NCI-H748 treated with DMSO at 0.1 percent for 48 hours (cell line): ENCODE measurements at places on chromosomes 11 and 22.

DNA sequence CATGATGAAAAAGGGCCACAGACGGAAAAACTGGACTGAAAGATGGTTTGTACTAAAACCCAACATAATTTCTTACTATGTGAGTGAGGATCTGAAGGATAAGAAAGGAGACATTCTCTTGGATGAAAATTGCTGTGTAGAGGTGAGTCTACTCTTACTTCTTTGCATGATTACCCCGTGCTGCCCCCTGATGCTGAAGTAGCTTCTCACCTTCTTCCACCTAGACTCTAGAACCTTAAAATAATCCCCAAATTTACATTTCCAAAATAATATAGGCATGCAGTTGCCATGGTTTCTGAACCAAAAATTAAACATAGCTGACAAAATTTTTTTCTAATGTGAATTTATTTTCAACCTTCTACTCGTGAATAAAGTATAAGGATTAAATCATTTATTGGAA is 64.2 kb downstream of the SWAP70 start:
- DNase-seq: no peak

GRCh38 chr11:88421530-88421929 is 84.0 kb upstream of the CTSC start:
- no peak for DNase-seq

GRCh38 chr11:81725701-81726100 is 1008.0 kb downstream of the FAM181B start:
- DNase-seq: no peak

- DNase-seq: peak; percentile 33
These were observed 1.9 kb upstream of the ADM start for GRCh38 chr11:10302744-10303557.

- no peak for DNase-seq
These were observed 21.4 kb upstream of the CADM1 start for GRCh38 chr11:115525531-115526006.

- no peak for DNase-seq
These were observed 12.4 kb upstream of the TIMP3 start for GRCh38 chr22:32788904-32789624.

GRCh38 chr22:30372915-30373314 is 14.3 kb downstream of the RNF215 start:
- DNase-seq: no peak

GRCh38 chr22:44741929-44742328 is 10.4 kb upstream of the ARHGAP8 start:
- DNase-seq: no peak

DNA sequence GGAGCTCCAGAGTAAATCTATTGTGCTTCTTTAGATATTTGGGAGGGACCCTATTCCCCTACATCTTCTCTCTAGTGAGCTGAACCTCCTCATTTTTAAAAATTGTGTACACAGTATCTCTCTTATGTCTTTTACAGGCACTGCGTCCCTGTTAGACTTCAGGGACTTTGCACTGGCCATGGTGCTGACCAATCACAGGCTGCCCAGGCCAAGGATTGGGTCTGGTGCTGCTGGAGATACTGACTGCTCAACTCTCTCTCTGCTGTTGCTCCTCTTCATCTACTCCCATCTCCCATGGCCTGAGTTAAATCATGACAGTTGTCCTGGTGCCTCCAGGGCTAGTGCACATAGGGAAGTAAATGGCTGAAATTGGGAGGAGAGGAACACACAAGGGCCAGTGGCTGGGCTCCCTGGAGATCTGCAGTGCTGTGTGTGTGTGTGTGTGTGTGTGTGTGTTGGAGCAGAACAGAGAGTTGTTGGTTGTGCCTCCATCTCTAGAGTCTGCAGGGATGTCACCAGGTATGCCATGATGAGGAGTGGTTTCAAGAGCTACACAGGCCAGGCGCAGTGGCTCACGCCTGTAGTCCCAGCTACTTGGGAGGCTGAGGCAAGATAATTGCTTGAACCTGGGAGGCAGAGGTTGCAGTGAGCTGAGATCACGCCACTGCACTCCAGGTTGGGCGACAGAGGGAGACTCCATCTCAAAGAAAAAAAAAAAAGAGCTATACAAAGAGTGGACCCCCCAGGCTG is 155.3 kb downstream of the ST3GAL4 start:
- no peak for DNase-seq

GRCh38 chr11:3159296-3160190 is 5.6 kb downstream of the OSBPL5 start:
- DNase-seq: no peak

- no peak for DNase-seq
These were observed 1.6 kb upstream of the TMPRSS13 start for GRCh38 chr11:117930668-117931330.

GRCh38 chr11:3220521-3221407 is 2.2 kb upstream of the MRGPRG start:
- no peak for DNase-seq

- DNase-seq: no peak
These were observed 1.1 kb upstream of the SHISA8 start for GRCh38 chr22:41915786-41916493.

DNA sequence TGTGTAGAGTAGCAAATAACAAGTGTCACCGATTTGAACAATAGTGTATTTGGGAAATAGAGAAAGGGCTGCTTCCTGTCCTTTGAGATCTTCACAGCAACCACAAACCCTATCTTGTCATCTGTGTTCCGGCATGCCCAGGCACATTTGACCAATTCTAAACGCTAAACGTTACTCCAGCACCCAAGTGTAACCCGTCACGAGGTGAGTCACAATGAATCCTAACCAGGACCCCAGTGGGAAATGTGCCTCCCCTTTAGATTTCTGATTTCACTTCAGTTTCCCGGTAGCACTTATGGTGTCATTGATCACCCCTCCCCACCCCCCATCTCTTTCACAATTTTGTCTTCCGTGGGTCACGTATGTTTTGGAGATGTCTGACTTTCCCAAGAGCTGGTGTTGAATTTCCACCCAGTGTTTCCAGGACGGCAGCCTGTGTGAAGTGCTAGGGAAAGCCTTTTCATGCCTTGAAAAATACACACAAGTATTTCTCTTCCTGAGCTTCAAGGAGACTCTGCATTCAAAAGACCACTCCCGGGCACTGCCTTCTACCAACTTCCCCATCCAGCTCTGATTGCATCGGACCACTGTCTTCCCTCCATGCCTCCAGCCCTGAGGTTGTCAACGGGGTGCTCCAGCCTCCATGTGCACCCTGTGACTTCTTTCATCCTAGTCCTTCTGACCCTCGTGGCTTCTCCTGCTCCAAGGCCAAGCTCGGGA is 10.5 kb upstream of the C11orf24 start:
- DNase-seq: no peak

GRCh38 chr11:111465400-111465799 is 46.8 kb downstream of the BTG4 start:
- no peak for DNase-seq

DNA sequence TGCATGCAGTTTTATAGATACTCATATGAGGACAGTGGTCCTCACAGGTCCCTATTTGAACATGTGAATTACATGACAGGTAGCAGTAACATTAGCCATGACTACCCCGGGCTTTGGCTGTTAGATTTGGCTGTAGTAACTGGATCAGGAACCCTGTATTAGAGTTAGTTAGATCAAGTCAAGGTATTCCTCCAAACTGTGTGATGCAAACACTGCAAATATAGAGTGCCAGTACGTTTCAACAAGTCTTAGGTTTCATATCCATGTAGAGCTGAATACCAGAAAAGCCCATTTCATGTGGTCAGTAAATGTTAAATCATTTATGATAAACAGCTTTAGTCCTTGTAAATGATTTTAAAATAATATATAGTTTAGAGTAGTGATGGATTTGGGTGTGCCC is 29.5 kb upstream of the PITPNB start:
- no peak for DNase-seq

GRCh38 chr11:63543711-63544110 is 7.1 kb downstream of the PLAAT4 start:
- no peak for DNase-seq

GRCh38 chr11:45246241-45246640 is 39.9 kb downstream of the SYT13 start:
- no peak for DNase-seq

DNA sequence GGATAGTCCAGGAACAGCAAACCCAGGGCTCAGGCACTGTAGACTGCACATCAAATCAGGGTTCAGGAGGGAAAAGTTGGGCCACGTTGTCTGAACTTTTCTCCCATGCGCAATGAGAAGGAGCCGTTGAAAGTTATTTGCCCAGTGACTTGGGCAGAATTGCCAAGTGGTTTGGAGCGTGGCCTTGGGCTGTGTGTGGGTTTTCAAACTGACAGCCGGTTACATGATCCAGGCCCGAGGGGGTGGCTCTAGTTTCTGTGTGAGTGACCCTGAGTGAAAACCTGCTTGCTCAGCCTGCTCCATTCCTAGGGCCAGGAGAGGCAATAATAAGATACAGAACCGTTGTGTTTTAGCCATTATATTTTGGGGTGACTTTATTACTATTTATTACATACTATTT is 20.3 kb downstream of the MB start:
- no peak for DNase-seq

DNA sequence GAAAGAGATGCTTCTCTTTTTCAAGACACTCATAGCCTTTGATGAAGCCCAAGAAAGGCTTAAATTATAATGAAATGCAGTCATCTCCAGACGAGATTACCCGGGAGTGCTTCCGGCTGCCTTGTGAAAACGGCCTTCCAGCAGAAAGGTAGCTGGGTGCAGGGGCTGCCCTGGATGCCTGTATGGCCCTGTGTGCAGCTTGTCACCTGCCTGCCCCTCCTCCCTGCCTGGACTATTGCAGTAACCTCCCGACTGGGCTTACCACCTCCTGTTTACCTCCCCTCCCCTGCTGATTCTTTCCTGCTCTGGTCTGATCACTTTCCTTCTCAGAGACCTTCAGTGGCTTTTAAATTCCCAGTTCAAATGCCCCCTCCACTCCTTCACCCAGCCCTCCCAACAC is 126.4 kb upstream of the SYT13 start:
- DNase-seq: no peak

DNA sequence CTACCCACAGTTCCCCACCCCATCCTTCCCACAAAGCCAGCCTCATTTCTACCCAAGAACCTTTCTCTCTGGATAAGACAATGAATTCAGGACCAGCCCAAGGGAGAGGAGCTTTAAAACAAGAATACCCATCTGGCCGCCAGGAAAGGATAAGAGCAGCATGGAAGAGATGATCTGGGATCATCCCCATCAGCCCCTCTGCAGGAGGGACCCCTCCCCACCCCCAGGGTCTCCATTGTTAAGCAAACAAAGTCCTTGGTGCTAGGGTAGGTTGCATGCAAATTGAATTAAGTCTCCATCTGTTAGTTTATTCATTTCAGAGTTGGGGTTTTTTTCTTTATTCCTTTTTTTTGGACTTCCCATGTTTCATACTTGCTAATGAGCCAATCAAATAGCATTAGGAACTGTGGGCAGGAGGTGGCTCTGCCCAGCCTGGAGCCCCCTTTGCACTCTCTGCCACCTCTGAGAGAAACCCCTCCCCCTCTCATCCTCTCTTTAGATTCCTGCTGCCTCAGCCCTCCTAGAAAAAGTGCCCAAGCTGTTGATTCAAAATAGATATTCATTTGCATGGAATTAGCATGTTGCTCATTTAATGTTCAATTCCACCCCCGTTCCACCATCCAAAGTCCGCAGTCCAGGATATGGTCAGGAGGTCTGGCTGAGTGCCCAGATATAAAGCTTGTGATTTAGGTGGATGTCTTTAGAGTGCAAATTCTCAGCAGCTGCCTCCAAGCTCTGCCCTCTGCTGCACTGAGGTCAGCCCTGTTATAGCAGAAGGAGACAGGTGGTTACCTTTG is 138.5 kb upstream of the NCAM1 start:
- no peak for DNase-seq

GRCh38 chr11:61077936-61078335 is 24.4 kb upstream of the CD5 start:
- no peak for DNase-seq

GRCh38 chr11:30763951-30764350 is 177.8 kb upstream of the MPPED2 start:
- no peak for DNase-seq

- no peak for DNase-seq
These were observed 13.7 kb upstream of the SEC14L3 start for GRCh38 chr22:30485362-30485988.

DNA sequence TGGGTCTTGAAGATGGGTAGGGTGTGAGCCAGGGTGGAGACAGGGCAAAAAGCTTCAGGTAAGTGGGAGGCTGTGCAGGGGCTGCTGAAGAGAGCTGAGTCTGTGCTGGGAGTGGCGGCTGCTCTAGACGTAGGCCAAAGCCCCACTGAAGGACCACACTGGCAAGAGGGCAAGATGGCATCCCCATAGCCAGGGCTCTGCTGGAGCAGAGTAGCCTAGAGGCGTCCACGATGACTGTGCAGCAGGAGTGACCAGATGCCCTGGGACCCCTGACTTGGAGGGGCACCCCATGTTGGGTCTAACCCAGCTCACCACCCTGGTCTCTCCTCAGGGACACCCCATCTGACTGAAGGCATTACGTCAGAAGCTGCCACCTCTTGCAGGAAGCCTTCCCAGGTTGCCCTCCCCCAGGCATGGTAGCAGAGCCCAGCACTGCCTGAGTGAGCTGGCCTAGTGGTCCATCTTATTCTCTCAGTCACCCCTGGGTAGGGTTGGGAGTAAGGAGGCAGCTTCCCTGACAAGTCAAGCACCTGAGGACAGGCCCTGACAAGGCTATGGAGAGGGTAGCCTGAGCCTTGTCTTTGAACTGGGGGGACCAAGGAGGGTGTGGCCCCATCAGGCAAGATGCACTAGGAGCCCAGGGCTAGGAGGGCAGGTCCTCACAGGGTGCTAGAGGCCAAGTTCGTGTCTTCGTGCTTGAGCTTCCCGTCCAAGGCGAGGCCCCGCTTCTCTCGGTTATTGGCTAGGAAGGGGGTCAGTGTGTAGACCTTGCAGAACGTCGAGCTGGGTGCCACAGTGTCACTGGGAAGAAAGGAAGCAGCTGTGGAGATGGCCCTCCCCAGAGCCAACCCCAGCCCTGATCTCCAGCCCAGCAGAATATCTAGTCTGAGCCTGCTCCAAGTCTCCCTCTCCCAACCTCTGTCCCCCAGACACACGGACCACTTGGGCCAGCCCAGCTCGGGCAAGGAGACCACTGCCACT is 33.1 kb downstream of the TPBGL start:
- DNase-seq: no peak

GRCh38 chr22:46132830-46133587 is 17.3 kb upstream of the PPARA start:
- no peak for DNase-seq

- DNase-seq: no peak
These were observed 330 bp downstream of the ACP2 start for GRCh38 chr11:47248304-47248663.

DNA sequence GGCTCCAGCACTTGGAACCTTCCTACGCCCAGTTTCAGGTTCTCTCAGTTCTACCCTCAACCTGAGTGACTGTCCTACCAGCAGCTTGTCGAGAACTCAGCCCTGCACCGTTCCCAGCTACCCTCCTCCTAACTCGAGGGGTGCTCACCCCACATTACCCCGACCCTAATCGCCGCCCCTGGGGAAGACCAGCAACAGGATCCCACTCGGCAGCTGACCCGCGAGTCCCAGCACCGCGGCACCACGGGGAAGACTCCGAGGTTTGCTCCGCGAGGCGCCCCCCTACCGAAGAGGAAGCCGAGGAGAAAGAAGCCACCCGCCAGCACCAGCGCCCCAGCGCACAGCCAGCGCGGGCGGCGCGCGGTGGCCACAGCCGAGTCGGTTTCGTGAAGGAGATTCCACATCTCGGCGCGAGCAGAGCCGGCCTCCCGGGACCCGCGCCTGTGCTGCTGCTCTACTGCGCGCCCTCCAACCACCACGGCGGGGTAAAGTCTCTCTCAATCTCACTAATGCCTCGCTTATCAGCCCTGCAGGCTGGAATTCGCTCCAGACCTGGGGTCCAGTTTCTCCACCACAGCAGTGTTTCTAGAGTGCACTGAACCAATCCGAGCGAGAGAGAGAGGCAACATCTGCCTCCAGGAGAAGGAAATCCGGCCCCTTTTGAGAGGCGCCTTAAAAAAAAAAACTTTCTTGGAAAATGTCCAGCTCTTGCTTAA is at the start of gene FOLH1:
FOLH1 (minus strand) TSS at position 597 of the 716 bp plus-strand sequence; CDS start at position 404, 193 bp downstream.
- no peak for DNase-seq
